Calu3 (cell line): ENCODE measurements at places on chromosomes 13 and 19.
A peak's percentile ranks its signal among the peaks of the same experiment; 100 is the strongest.

DNA sequence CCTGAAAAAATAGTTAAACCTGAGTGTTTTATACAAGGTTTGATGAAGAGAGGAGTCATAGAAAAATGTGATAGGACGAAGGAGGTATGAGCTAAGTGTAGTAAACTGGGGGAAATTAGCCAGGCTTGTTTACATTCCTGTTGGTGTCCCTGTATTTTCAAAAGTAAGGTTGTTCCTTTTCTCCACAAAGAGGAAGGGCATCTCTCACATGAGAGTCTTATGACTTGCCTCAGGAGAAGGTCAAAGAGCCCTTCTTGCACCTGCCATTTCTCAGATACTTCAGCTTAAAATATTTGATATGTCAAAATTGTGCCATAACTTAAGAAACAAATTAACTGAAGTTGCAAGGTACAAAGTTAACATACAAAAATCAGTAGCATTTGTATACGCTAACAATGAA is 3.6 kb upstream of the N4BP2L2 start:
- DNase-seq, result no peak

DNA sequence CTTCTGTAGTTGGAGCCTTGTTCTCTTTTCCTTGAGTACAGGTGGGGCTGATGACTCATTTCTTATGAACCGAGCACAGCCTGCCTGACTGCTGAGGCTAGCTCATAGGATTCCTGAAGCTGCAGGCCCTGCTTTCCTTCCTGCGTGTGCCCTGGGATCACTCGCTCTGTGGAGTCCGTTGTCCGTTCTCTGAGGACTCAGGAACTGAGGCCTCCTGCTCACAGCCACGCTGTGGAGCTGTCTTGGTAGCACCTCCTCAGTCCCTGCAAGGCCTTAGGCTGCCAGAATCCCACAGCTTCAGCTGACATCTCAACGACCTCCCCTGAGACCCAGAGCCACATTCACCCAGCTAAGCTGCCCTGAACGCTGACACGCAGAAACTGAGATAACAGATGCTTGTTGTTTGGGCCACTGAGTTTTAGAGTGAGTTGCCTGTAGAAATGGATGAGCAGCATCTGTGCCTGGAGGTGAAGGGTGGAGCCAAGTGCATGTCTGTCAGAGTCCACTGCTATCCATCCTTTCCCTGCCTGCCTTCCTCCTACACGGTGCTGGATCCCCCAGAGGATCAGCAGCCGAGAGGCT is 72.9 kb downstream of the ARHGEF7 start:
- peak; percentile 1 for DNase-seq

GRCh38 chr13:40402931-40403431 is 263.5 kb downstream of the FOXO1 start:
- peak; percentile 9 for DNase-seq

DNA sequence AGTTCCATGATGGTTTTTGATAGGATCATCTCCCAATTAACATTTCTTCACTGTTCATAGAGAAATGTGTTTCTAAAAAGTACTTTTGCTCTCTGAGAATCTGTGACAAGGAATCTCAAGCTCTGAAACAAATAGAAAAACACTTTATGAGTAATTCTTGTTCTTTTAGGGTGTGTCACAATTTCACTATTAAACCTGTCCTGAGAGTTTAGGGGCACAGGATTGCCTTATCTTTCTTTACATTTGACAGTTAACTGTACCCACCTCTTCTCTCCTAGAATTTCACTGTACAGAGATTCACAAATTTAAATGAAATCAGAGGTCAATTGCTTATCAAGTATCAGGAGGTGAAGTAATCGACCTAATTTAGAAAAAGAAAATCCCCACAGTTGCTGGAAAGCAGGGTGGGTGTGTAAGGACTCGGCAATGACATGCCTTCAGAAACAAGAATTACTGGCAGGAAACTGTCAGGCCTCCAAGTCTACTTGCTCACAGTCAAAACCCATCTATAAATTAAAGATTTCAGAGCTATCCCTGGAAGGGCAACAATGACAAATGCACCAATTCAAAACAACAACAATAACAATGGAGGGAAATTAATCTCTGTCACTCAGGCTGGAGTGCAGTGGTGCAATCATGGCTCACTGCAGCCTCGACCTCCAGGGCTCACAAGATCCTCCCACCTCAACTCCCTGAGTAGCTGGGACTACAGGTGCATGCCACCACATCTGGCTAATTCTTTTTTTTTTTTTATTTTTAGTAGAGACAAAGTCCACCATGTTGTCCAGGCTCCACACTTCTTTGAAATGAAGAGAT is 250.2 kb downstream of the ABCC4 start:
- DNase-seq, result no peak

DNA sequence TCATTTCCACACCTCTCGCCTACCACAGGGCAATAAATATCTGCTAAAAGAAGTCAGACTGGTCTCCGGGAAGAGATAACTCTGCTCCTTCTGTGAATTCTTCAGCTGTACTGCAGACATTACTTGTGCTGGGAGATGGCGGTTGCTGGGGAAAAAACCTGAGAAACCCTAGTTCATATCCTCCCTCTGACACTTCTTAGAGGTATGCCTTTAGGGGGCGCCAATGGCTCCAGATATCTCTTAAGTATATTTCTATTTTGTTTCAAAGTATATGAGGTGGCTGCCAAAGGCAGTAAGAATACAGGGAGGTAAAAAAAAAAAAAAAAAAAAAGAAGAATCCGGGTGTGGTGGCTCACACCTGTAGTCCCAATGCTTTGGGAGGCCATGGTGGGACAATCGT is 175.2 kb downstream of the PAN3 start:
- no peak for DNase-seq

GRCh38 chr19:39154100-39154628 is 28.6 kb downstream of the PAK4 start:
- no peak for DNase-seq

DNA sequence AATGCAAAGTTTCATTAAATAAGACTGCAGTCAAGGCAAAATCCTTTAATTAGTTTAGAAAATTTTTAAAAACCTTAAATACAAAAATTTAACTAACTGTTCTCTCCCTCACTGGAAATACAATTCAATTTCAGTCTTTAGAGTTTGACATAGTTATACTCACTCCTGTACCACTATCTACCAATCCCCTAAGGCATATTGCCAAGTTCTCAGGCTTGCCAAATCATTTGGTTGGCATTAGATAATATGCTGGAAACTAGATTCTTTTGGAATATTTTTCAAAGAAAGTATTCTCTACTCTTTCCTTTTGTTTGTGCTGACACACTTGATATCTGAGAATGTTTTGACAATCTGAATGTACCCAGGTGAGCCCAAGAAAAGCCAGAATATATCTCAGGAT is 77.2 kb downstream of the TSC22D1 start:
- no peak for DNase-seq

GRCh38 chr13:33096886-33097605 is 80.8 kb downstream of the KL start:
- DNase-seq, result no peak

DNA sequence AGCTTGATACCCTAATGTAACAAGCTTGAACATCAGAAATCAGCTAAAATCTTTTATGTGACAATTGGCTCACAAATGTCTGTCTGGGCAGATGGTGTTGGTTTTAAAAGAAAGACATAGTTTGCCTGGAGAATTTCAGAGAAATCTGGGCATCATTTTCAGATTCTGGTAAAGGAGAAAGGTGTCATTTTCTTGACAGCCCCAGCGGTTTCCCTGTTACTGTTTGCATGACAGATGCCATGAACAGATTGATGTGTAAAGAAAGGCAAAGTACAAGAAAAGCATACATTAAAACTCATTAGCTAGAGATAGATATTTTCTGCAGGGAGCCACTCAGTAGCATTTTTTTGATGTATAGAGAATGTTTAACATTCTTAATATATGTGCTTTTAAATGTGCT is 987.9 kb downstream of the OLFM4 start:
- no peak for DNase-seq

DNA sequence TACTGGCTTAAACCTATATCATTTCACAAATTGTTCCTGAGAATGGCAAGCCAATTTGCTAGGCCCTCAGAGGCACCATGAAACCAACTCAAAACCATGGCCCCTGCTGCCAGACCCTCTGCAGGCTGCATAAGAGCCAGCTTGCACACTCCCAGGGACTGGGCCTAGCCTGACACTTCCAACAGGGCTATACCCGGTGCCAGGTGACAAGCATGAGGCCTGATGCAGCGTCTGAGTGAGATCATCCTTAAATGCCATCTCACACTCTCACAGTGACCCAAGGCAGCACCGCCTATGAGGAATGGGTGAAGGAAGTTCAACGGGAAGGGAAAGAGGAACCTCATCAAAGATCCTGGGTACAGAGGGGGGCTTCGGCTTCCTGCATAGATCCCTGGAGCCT is 65.6 kb downstream of the C13orf42 start:
- DNase-seq, result no peak

DNA sequence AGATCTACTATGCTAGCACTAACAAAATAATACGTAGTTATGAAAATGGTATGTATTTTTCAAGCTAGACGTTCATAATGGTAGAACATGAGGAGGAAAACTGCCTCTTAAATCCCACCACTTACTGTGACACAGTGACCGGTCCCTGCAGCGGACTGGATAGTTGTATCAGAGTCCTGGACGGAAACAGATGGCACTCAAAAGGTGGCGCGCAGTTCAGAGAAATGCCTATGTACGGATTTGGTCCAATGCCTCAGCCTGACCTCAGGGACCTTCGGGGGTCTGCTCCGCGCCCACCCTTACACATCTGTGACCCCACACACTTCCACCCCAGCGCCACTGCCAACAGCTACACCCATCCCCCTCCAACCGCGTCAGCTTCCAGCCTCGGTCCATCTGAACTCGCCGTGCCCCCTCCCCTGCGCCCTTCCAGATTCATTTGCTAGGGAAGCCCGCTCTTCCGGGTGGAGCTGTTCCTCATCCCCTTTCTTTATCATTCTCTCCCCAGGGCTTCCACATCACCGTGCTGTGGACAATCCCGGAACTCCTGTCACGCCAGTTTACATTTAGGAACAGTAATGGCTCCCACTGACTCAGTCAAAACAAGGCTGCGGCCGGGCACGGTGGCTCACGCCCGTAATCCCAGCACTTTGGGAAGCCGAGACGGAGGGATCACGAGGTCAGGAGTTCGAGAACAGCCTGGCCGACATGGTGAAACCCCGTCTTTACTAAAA is 792 bp upstream of the LENG8 start:
- DNase-seq, result peak; percentile 69

- DNase-seq, result no peak
These were observed 2.4 kb downstream of the HSPH1 start for GRCh38 chr13:31159306-31159705.

GRCh38 chr19:28843761-28844492 is 369.0 kb downstream of the UQCRFS1 start:
- DNase-seq, result no peak

DNA sequence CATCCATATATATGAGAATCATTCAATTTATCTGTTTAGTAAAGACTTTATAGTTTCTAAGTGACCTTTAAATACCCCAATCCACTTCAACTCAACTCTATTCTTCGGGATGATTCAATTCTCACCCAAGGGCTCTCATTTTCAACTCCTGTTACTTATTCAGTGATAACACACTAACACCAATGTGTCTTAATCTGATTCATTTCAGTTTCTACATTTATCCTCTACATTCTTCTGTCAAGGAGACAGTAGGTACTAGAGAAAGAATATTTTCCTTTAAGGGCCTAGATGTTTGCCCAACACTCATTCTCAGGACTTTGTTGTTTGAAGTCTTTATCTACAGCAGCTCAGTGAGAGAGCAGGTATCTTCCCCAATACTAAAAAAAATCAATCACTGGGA is 7.1 kb downstream of the ARGLU1 start:
- DNase-seq, result no peak

GRCh38 chr19:34493649-34494044 is 12.1 kb downstream of the WTIP start:
- DNase-seq, result no peak

GRCh38 chr19:41321600-41322270 is 11.8 kb downstream of the CCDC97 start:
- DNase-seq, result peak; percentile 49

DNA sequence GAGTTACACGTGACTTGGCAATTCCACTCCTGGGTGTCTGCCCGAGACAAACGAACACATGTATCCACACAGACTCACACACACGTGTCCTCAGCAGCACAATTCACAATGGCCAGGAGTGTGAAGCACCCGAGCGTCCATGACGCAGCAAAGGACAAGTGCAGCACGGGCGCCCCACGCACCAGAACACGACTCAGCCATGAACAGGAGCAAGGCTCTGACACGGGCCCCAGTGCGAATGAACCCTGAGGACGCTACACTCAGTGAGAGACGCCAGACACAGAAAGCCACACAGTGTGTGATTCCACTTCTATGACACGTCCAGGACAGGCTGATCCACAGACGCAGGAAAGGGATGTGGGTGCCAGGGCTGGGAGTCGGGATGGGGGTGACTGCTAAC is 36.4 kb downstream of the PIP5K1C start:
- no peak for DNase-seq

GRCh38 chr19:48443731-48444128 is 2.1 kb upstream of the GRWD1 start:
- no peak for DNase-seq

DNA sequence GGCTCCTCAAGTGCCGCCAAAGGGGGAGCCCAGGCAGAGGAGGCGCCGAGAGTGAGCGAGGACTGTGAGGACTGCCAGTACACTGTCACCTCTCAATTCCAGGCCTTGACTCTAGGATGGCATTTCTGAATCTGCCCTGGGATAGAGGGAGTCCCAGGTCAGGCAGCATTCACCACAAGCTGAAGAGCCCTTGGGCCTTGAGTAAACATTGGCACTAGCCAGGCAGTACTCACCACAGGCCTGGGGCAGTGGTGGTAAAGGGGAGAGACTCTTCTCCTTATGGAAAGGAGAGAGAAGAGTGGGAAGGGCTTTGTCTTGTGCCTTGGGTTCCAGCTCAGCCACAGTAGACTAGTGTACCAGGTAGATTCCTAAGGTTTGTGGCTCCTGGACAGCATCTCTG is 39.7 kb upstream of the HTR2A start:
- DNase-seq, result no peak

DNA sequence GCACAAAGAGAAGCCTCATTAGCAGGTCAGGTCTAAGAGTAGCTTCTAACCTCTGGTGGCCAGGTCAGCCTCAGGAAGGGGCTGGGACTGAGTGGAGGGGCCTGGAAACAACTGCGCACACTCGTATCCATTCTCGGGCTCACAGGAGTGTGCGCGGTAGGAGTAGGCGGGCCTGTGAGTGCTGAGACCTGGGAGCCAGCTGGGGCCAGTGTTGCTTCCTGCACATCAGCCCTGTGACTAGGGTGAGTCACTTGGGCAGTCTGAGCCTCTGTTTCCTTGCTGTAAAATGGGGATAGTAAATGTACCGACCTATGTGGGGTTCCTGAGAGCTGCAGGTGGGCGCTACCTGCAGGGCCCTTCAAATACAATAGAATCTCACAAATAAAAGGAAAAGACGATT is 26.9 kb downstream of the SIN3B start:
- DNase-seq, result no peak
